Stimulated activated CD8-positive, alpha-beta memory T cell treated with anti-CD3 and anti-CD28 coated beads, Interleukin-2, amount 100 ng/mL, for 1 hour (primary cell): ENCODE measurements at places on chromosomes 11 and 22.

GRCh38 chr11:67113231-67113721 is 5.8 kb upstream of the KDM2A start:
- DNase-seq, result no peak

GRCh38 chr11:2382936-2383851 is 6.1 kb downstream of the CD81 start:
- no peak for DNase-seq

DNA sequence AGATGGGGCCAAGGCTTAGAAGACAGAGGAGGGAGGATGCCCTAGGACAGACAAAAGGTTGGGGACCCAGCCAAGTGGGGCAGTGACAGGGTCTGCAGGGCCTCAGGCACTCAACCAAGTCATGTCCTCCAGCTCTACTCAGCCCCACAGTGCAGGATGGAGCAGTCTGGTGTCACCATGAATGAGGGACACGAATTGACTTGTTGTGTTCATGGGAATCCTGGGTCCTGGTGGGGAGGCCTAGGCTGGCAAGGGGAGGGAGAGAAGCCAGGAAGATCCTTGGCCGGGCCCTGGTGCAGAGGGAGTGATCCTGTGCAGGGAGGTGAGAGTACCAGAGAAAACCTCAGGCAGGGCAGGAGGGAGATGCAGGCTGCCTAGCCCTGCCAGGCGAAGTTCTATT is 12.0 kb downstream of the P2RY6 start:
- no peak for DNase-seq

DNA sequence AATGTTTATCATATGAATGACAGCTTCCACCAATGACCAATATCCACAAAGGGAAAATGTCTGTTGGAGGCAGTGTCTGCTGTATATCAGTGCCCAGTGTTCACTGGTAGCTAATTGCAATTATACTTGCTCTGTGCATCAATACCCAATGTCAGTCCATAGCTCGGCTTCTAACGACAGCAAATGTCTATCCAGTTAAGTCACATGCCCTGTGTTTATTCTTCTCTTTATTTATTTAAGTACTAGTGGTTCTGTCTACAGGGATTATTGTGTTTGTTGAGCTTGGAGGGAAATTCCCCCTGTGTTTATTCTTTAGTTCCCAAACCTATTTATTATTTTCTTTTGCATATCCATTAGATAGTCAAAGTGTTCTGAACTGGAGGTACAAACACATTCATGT is 18.6 kb downstream of the TSKU start:
- DNase-seq, result no peak

GRCh38 chr22:48567213-48567975 is 1260.3 kb downstream of the BRD1 start:
- no peak for DNase-seq

DNA sequence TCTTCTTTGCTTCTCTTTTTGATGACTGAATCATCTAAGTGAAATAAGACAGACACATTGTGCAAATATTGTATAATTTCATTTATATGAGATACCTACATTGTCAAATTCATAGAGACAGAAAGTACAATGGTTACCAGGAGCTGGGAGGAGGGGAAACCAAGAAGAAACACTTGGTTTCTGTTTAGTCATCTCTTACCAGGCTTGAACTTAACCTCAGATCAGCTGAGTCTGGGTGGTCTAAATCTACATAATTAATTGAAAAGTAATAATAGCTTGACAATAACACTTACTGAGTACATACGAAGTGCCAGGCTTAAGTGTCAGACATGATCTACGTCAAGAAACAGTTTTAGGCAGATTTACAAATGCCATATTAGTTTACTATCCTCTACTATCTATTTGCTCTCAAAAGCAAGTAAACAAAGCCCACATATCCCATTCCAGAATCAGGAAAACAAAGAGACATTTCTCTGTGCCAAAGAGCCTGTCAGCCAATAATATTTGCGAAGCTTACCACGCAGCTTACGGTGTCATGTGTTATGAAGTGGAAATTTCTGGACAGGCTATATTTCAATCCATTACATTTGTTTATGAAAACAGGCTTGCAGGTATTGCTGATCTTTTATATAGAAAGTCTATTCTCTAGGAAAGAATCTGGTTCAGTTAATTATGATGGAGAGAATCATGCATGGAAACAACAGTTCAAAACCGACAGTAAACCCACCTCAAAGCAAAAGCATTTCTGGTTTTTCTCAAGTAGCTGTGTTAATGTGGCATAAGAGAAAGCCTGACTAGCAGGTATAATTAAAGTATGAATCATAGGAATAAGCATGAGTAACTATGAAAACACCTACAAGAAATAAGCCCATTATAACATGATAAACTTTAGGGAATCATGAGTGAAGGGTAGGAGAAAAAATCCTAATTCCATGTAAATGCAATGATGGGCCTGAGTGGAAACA is 2.7 kb upstream of the ARHGAP42 start:
- DNase-seq, result no peak

DNA sequence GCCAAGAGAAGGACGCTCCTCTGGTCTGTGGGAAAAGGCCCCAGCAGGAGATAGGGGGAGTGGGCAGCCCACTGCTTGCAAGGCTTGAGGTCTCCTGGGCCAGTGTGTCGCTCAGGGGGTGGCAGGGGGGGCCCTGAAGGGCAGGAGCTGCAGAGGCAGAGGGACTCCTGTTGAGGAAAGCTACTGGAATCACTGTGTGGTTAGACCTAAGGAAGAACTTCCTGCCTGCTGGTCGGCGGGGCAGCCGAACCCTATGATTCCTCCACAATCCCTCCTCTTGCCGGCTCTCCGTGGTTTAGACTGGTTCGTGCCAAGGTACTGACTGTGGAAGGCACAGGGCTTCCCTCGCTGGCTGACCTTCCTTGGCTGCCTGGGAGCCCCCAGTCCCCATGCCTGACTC is 6.2 kb downstream of the GP1BB start:
- no peak for DNase-seq

- DNase-seq, result no peak
Observed at GRCh38 chr11:33874433-33874832, 17.4 kb downstream of the LMO2 start.

DNA sequence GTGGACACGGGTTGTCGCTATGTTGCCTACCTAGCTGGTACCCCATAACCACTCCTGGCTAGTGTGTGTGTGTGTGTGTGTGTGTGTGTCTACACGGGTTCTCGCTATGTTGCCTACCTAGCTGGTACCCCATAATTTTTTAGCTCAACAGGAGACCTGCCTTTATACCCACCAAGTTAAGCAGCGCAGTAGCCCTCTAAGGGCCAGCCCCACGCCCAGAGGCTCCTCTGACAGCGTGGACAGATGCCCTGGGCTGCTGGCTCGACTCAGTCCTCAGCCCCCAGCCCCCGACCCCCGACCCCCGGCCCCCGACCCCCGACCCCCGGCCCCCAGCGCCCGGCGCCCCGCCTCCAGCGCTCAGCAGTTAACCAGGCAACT is 351 bp upstream of the AKIP1 start:
- no peak for DNase-seq

GRCh38 chr11:60834742-60835533 is 7.0 kb upstream of the CCDC86 start:
- DNase-seq, result no peak

GRCh38 chr11:9823887-9824385 is 160.1 kb downstream of the SWAP70 start:
- no peak for DNase-seq

DNA sequence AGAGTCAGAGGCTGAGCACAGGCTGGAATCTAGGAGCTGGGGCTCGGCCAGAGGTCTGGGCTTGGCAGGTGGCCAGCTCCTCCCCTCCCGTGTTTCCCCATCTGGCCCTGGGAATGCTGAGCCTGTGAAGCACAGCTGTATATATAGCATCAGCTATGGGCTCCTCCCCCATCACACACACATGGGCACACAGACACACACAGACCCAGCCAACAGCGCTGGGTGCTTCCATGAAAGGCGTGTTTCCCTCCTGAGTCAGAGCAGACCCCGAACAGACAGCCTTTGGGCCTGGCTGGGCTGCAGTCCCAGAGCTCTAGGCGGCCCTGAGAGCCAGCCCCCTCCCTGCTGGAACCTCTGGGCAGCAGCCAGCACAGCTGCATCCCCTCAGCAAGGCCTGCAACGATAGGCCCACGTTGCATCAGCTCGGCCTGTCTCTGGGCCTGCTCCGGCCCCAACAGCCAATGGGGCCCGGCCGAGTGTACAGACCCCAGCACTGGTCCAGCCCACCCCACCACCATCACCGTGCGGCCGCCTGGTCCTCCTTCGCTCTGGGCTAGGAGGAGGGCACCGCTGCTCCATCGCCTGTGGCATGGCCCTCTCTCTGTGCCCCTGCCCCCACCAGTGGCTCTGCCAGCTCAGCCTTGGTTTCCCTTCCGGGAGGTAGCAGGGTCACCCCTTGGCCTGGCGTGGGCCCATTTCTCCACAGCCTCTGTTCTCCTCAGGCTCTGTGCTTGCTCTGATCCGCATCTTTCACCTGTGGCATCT is 7.6 kb upstream of the SERPINH1 start:
- no peak for DNase-seq

DNA sequence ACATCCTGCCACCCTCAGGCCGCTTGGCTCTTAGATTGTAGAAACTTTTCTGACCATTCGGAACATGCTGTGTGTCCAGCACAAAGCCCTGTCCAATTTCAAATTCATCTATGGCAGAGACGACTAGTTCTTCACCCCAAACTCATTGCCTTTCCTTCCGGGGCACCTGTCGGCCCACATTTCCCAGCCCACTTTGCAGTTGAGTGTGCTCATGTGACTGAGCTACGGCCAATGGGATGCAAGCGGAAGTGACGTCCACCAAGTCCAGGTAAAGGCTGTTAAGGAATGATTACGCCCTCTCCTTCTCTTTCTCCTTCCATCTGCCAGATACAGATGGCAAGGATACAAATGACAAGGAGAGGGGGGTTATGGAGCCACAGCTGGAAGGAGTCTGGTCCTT is 32.5 kb downstream of the SYT13 start:
- no peak for DNase-seq

GRCh38 chr11:102967497-102967896 is 12.0 kb upstream of the MMP13 start:
- no peak for DNase-seq

DNA sequence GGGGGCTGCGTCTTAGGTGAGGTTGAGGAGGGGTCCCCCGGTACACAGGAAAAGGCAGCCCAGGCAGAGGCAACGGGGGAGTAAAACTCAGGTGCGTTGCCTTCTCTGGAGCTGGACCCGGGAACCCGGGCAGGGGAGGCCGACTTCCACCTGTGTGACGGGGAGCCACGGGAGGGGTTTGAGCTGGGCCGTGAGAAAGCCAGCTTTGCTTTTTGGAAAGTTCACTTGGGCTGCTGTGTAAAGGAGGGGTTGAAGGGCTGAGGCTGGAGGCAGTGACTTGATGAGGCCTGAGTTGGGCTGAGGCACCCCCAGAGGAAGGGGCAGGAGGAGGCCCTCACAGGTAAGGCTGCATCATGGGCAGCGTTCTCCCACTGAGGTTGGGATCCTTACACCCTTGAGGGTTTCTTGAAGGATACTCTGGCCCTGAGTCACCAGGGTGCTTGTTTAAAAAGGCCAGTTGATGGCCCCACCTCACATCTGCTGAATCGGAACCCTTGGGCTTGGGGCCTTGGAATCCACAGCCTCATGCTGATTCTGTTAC is 47.2 kb downstream of the CHRDL2 start:
- DNase-seq, result no peak

DNA sequence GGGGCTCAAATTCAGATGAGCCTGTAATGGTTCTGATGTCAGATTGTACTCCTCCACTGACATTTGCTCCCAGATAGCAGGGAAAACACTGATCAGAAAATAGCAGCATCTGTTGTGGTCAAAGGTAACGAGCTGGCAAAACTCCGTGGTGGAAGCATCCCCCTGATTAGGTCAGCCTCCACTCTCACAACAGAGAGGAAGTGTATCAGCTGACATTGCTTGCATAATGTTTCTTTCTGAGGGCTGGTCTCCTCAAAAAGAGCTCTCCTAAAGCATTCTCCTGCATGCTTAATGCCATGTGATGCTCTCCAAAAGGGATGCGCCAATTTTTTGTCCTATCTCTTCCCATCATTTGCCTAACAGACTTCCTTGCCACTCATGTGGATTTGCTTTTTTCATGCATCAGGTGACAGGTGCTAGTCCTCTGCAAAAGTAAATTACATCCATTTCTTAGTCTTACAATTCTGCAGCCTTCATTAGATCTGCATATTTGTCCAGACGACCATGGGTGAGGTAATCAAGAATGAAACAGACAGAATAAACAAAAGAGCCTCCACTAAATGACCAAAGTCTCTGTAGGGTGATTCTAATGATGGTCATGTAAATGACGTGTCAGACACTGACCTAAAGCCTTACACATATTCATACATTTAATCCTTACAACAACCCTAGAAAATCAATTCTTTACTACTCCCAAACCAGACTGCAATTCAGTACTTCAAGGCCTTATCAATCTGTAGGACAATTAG is 6.4 kb upstream of the TENM4 start:
- no peak for DNase-seq

DNA sequence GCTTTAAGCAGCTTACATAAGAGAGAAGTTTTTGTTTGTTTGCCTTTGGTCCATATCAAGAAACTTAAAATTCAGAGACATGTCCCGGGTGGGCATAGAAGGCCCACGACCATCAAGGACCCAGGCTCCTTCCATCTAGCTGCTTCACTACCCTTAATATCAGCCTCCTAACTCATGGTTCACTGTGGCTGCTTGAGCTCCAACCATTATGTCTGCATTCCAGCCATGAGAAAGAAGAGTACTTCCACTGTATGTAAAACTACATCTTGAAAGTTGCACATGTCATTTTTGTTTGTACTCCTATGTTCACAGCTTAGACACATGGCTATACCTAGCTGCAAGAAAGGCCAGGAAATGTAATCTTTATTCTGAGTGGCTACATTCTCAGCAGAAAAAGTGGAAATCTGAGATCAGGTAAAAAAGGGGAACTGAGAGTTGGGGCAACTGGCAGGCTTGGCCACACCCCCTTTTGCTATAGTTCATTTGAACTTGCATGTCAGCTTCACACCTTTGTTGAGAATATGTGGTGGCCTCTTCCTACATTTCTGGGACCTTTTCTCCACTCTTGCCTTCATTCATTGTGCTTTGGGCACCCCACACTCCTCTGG is 81.3 kb upstream of the TP53I11 start:
- no peak for DNase-seq

- DNase-seq, result no peak
Observed at GRCh38 chr11:45768486-45768885, 36.5 kb upstream of the SLC35C1 start.
